GOT3 (cell line): ENCODE measurements at places on chromosomes 11 and 22.

- no peak for DNase-seq
Observed at GRCh38 chr11:103532133-103532788, 423.0 kb downstream of the DYNC2H1 start.

DNA sequence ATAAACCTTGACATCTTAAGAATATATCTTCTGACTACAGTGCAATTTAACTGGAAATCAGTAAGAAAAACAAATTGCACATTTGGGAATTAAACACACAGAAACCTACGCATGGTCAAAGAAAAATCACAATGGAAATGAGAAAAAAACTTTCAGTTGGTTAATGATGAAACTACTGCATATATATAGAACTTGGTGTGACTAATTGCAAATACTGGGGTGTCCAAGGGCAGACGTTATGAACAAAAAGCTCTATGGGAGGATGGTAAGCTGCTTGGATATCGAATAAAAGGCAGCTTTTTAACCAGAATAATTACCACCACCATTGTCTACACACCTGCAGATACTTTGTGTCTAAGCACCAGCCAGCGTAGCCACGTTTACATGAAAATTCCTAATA lies 791 bp downstream of the GDPD4 start:
- DNase-seq, result no peak

DNA sequence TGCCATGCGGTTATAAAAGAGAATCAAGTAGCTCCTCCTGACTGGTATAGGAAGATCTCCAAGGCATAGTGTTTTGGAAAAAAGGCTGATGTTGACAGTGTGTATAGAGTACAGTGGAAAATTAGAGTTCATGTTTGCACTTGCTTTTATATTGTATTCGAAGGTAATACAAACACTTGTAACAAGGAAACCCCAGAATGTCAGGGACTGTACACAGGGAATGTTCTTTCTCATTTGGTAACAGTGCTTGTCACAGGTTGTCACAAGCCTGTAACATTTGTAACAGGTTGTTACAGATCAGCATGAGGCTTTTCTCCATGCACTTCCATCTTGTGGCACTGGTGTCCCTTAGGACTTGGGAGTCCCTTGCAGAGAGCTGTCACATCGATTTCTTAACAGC lies 64.0 kb downstream of the GRK3 start:
- DNase-seq, result no peak

DNA sequence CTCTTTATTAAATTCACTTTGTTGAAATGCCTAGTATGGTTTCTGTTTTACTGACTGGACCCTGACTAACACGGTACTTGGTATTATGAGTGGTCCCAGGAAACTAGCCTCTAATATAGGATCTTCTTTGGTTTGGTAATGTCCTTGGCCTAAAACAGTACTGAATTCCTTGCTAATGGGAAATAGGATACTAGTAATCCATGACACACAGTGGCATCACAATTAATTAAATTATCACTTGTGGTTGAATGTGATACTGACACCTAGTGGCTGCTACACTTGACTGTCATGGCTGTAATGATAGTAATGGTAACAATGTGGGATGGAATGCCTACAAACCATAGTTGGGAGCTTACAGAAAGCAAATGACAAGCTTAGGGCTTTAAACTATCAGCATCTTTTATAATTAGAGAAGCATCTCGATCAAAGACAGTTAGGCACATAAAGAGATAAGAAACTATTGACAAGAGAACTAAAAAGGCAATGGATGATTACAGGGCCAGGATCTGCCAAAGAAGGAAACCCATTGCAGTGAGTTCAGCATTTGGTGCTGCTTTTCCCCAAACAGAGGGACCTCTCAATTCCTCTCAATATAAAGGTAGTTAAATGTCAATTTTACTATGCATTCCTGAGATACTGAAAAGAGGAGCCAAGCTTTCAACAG lies 8.6 kb downstream of the DNHD1 start:
- no peak for DNase-seq

DNA sequence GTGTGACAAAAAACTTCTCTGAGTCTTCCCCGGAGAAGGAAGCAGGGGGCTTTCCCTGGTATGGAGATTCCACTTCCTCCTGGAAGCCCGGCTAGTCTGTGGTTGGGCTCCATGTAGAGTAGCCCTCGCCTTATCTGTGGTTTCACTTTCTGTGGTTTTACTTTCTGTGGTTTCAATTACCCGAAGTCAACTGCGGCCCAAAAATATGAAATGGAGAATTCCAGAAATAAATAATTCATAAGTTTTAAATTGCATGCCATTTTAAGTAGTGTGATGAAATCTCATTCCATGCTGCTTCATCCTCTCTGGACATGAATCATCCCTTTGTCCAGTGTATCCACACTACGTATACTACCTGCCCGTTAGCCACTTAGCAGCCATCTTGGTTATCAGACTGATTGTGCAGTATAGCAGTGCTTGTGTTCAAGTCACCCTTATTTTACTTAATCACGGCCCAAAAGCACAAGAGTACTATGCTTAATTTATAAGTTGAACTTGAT lies 275.0 kb upstream of the SESN3 start:
- DNase-seq, result no peak

DNA sequence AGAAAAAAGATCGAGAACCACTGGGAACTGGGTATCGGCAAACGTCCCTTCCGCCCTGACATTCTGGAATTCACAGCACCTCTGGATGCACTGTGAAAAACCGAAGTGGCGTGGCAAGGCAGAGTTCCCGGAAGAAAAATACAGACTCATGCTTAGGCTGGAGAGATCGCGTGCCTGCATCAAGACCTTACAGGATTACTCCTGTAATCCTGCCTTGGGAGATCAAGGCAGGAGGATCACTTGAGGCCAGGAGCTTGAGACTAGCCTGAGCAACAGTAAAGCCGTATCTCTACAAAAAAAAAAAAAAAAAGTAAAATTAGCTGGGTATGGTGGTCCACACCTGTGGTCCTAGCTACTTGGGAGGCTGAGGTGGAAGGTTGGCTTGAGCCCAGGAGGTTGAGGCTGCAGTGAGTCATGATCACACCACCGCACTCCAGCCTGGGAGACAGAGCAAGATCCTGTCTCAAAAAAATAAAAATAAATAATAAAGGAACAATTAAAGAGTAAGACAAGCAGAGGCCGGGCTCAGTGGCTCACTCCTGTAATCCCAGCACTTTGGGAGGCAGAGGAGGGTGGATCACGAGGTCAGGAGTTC lies 19.9 kb upstream of the TEF start:
- no peak for DNase-seq

DNA sequence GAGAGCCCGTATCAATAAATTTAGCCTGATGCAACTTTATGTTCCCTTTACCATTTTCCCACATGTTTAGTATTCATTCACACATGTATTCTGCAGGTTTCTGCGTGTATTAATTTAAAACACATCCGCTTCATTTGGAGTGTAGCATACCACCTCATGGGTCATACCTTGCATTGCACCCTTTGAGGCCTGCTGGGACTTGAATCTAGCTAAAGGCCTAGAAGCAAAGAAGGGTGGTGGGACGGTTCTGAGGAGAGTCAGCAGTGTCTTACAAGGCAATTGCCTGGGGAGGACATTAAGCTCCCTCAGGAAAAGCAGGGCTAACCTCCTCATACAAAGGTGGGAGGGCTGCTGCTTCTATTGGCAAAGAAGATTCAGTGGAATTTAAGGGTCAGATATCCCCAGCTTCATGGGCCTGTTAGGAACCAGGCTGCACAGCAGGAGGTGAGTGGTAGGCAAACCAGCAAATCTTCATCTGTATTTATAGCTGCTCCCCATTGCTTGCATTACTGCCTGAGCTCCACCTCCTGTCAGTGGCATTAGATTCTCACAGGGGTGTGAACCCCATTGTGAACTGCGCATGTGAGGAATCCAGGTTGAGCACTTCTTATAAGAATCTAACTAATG lies 15.9 kb upstream of the SNX19 start:
- DNase-seq, result no peak

- no peak for DNase-seq
Observed at GRCh38 chr22:39908737-39909136, 7.9 kb downstream of the GRAP2 start.
